ENCODE measurements at places on chromosomes 3 and 15.

- DNase-seq: no peak
These were observed 41.1 kb downstream of the NGRN start for GRCh38 chr15:90306560-90306959.

GRCh38 chr3:186825294-186825821, 17.2 kb upstream of the ADIPOQ start:
- DNase-seq: peak; percentile 44

- DNase-seq: no peak
These were observed 32.2 kb upstream of the GREM1 start for GRCh38 chr15:32685576-32685975.

DNA sequence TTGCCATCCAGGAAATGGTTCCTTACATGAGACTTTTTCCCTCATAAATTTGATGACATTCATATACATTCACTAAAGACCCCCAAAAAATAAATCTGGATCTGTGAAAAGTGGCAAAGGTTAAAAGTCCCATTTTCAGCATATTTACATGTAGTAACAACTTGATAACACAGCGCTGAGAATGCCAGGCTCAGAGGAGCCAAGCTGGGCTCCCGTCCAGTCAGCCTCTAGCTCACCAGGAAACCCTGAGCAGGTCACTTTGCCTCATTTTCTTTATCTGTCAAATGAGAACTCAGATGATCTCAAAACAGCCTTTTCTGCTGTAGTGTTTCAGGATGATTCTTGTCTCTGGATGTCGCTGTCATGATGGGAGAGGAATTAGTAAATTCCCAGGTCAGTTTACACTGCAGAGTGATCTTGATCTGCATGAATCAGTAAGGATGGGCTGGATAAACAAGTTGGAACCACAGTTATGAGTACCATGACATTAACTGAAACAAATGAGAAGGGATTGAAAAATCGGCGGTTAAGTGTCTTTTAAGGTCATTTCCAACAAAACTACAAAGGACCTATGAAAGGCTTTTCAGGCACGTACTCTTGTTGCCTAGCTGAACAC, 82.8 kb downstream of the PPARG start:
- no peak for DNase-seq

GRCh38 chr3:146640955-146641867, 36.1 kb upstream of the PLSCR5 start:
- DNase-seq: no peak

GRCh38 chr15:55989383-55989782, 4.0 kb downstream of the NEDD4 start:
- DNase-seq: no peak

DNA sequence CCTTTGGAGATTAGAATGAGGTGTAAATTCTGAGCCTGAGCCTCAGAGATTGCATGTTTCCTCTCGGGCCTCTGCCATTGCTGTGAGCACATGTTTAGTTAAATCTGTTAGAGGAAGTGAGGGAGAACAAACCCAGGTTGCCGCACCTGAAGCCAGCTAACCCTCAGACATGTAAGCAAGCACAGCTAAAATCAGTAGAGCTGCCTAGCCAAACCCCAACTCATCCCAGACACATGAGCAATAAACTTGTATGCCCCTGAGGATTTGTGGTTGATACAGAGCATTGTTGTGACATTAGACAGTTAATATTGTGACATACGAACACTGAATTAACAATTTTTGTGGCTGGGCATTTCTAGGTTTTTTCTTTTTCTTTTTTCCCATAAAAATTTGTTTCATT, 41.9 kb downstream of the NMD3 start:
- no peak for DNase-seq

DNA sequence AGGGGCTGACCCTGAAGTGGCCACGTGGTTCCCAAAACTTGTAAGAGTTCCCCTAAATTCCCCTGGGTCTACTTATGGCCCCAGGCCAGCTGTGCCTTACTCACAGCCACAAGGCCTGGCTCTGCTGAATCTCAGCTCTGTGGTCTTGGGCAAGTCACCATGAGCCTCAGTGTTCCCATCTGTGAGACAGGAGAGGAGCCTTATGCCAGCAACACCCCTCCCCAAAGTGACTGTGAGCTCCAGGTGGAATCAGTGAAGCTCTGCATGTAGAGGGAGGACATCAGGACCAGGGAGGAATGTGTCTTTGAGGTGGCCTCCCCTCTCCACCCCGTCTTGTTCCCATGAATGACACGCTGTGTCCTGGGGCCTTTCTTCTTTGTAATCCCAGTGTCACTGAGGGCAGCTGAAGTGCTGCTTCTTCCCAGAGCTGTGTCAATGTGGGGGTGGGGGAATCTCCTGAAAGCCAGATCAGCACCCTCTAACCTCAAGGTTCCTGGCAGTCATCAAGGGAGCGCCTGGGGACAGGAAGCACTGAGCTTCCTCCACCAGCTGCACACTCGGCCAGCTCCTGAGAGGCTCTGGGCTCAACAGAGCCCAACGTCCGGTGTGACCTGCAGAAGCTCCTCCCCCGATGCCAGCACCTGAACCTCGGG, 258.9 kb downstream of the UACA start:
- DNase-seq: no peak

DNA sequence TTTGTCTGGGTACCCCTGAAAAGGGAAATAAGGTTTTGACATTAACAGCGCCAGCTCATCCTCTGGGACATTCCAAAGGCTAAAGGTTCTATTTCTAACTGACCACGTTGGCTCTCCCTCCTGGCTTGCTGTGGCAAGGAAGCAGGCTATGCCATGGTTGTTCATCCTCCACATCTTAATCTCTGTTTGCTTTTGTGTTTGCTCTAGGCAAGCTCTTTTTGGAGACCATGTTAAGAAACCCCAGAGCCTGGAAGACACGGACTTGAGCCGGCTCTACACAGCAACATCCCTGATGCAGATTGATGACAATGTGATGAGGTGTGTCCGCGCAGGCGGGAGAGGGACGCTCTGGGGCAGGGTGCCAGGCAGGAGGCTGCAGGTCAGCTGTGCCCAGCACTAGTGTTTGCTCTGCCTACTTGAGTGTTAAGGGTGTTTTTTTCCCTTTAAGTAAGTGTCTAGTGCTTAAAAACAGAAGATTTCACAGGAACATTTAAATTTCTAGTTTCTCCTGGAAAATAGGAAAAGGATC, 33.3 kb downstream of the RLBP1 start:
- DNase-seq: no peak
